ENCODE measurements at places on chromosomes 13 and 19.

DNA sequence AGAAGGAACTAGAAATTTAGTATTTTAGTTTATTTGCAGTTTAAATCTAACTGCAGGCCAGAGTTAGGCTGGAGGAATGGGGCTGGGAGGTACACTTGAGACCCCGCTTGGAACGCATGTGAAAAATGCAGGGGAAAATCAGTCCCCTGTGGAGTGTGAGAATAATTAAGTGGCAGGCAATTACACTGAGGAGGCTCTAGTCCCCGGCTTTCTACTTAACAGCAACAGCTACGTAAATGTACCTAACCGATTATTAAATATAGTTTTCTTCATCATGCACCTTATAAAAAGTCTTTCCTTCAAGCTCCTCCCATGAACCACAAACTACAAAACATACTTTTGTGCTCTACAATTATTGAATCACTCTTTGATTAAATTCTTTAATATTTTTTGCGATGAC lies 804 bp downstream of the ZNF708 start:
- no peak for DNase-seq

DNA sequence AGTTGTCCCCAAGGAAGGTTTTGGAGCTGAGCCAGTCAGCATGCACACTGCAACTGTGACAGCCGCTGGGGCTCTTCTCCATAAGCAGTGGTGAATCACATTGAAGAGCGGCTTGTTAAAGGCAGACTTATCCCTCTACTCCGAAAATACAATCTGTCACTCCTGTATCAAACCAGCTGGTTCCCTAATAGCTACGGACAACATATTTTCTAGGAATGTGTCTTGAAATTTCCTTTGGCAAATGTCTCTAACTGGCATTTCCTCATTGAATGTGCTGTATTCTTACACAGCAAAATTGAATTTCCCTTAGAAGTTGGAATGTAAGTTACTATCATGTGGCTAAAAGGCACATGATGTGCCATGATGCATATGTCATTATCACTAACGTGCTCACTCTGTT lies 104.0 kb upstream of the GPR12 start:
- no peak for DNase-seq

GRCh38 chr13:83325125-83325853 lies 557.0 kb downstream of the SLITRK1 start:
- no peak for DNase-seq

DNA sequence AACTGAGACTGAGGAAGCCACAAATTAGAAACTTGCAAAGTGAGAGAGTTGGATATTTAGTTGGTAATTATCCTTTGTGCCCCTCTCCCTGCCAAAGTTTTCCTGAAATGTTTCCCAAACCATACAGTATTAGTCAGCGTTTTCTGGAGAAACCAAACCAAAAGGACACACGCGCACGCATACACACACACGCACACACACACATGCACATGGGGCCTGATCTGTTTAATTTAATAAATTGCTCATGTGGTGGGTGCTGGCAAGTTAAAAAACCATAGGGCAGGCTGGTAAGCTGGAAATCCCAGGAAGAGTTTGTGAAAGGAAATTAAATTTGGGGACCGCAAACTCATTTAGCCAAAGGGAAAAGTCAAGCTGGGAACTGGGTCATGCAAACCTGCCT lies 11.7 kb upstream of the CYSLTR2 start:
- DNase-seq = no peak

GRCh38 chr19:10749435-10750384 lies 31.8 kb downstream of the DNM2 start:
- DNase-seq = no peak

- no peak for DNase-seq
Measured at GRCh38 chr13:29754473-29754806, 96.0 kb downstream of the UBL3 start.

GRCh38 chr13:111859354-111860230 lies 207.4 kb upstream of the SOX1 start:
- no peak for DNase-seq

- DNase-seq = no peak
Measured at GRCh38 chr19:43748205-43748594, 6.6 kb downstream of the SMG9 start.

- no peak for DNase-seq
Measured at GRCh38 chr19:20103091-20103740, 25.4 kb downstream of the ZNF90 start.

DNA sequence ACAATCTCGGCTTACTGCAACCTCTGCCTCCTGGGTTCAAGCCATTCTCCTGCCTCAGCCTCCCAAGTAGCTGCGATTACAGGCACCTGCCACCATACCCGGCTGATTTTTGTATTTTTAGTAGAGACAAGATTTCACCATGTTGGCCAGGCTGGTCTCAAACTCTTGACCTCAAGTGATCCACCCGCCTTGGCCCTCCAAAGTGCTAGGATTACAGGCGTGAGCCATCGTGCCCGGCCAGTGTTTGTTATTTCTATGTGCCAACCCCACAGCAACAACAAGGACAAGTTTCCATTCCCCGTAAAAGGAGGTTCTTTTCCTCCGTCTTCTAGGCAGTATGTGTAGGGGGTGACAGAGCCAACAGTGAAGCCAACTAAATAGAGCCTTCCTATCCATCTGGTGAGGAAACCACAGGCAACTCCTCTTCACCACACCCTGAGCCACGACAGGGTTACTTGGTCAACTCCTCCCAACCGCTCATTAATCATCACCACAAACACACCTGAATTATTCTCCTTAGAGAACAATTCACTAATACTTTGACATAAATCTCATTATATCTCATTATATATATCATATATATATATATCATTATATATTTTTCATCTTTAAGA lies 25.5 kb downstream of the FOXO1 start:
- DNase-seq = no peak

DNA sequence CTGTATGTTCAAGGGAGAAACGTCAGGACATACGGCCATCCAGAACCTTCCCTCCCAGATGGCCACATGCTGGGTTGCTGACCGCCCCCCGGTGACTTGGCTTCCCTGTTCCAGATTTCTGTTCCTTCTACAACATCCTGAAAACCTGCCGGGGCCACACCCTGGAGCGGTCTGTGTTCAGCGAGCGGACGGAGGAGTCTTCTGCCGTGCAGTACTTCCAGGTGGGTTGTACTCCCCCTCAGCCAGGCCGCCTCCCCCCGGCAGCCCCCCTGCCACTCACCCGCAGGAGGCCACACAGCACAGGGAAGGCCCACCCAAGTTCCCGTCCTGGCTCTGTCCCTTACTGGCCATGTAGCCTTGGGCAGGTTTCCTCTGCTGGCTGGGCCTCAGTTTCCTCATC lies 20.5 kb downstream of the YIPF2 start:
- no peak for DNase-seq

- DNase-seq = peak; percentile 39
Measured at GRCh38 chr13:33543631-33544265, 258.2 kb upstream of the STARD13 start.
